Aorta (tissue), 5 donors: ENCODE measurements at places on chromosomes 2 and 18. TPM values are rescaled to one million over a fixed set of nuclear protein-coding genes. Genes with fewer than 3 reads are reported as not detected.
A peak's percentile ranks its signal among the peaks of the same experiment; 100 is the strongest.

DNA sequence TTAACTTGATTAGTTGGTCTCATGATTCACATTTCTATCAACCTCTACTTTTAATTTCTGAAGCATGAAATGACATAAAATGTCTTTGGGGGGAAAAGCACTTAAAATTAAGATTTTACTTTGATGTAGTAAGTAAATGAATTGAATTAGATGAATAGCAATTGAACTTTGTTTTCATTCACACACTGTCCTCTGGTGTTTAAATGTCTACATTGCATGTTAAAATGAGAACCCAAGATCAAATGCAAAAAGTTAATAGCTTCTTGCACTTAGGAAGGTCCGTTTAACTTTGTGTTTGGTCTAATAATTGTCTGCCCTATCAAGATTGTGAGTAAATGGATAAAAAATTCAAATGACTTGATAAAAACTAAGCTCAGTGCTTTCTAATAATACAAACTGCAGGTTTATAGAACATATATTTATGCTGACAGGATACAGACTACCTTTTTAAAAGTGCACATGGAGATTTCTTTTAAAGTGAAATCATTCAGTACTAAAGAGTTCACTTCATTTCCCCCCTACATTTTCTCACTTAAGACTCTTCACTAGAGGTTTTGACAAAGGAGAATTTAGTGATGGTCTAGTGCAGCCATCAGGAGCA is 156.2 kb upstream of the NABP1 start:
- no peak for DNase-seq

The HTR2B gene
- 2.8 TPM for polyA plus RNA-seq

- no peak for DNase-seq
Measured at GRCh38 chr2:98453083-98453482, 8.4 kb downstream of the INPP4A start.

GRCh38 chr2:151757861-151758260 is 23.6 kb upstream of the NEB start:
- DNase-seq = no peak

- no peak for DNase-seq
Measured at GRCh38 chr18:79905993-79906392, 45.5 kb downstream of the SLC66A2 start.

DNA sequence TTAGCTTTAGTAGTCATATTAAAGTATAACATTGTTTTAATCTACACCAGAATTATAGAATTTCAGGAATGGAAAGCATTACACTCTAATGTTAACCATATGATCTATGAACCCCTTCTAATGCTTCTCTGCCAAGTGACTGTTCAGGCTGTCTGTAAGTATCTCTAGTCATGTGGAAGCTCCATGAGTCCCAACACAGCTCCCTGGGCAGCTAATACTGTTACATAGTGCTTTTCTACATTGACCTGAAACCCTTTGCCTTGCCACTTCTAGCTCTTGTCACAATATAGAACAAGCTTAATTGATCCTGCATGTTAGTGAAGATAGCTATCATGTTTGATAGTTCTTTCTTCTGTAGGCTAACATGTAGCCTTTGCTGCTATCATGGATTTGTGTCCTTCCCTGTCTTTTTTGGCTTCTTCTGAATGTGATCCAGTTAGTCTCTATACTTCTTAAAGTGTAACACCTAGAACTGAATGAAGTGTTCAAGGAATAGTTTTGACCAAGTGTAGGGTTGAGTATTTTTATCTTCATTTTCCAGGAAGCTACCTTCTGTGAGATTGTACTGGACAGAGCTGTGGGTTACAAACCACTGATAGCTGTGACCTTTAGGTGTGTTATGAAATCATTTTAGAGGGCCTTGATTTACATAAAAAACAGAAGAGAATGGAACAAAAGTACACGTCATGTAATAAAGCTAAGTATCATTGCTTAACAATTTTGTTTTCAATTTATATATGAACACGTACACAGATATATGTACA is 23.7 kb downstream of the BABAM2 start:
- DNase-seq = no peak

The PRKAG3 gene
- polyA plus RNA-seq = 0.20 TPM

The SPR gene
- polyA plus RNA-seq = 33.1 TPM

The CNNM4 gene
- polyA plus RNA-seq = 4.2 TPM

DNA sequence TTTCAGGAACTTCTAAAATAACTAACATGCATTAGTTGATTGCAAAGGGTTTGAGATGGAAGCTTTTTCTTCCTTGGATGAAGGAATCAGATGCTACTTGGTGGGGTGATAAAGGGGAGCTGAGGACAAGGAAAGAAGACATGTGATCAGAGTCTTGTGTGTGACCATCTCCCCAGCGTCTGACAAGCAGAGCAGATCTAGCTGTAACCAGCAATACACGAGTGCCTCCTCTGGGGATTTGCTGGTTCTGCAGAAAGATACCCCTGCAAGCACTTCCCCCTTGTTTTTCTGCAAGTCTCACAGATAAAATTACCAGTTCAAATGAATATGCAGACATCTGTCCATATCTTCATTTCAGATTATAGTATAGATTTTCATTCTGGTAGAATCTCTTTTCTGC is 2.7 kb downstream of the CDH7 start:
- DNase-seq = no peak

The PGAP1 gene
- 2.4 TPM for polyA plus RNA-seq

The ALKAL2 gene
- 5.6 TPM for polyA plus RNA-seq

DNA sequence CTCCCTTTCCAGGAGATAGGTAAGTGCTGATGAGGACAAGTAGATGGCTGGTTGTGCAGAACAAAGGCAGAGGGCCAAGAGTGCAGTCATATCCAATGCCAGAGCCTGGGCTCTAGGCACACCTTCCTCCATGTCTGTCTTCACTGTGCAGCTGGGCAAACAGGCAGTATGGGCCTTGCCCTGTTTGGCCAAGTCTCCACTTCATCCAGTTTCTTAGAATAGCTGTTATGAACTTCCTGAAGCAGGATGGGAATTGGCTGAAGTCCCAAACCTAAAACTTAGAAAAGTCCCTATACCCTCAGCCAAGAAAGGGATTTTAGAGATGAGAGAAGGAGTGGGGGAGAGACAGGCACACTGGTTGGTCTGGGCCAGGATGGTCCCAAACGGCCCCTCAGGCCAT is 37.5 kb upstream of the CYP26B1 start:
- DNase-seq = no peak

The C2orf80 gene
- polyA plus RNA-seq = not detected

The CPO gene
- 0.69 TPM for polyA plus RNA-seq

The SLC5A7 gene
- not detected for polyA plus RNA-seq

The GALR1 gene
- not detected for polyA plus RNA-seq

The SERPINB12 gene
- not detected for polyA plus RNA-seq

GRCh38 chr2:36710858-36711515 is 14.5 kb downstream of the VIT start:
- no peak for DNase-seq

The TDRD15 gene
- not detected for polyA plus RNA-seq

GRCh38 chr18:13441736-13442135 is 223.2 kb downstream of the LDLRAD4 start:
- no peak for DNase-seq

DNA sequence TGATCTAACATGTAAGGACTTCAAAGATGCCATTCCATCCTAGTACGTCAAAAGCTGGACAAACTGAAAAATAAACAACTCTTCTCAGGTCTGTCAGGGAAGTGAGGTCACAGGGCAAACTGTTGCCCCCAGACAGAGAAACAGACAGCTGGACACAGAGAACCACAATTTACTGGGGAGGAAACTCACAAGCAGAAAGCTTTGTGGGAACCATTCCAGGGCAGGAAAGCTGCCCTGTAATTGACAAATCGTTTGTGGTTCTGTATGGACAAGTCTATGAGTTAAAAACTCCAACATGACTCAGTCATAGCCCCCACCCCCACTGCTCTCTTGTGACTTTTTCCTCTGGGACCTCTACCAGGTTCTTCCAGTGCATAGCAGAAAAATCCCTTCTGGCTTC is 28.4 kb downstream of the MCEE start:
- DNase-seq = no peak

The LRATD1 gene
- 3.4 TPM for polyA plus RNA-seq

GRCh38 chr18:26863122-26863879 is 2.2 kb downstream of the AQP4 start:
- peak; percentile 76 for DNase-seq

DNA sequence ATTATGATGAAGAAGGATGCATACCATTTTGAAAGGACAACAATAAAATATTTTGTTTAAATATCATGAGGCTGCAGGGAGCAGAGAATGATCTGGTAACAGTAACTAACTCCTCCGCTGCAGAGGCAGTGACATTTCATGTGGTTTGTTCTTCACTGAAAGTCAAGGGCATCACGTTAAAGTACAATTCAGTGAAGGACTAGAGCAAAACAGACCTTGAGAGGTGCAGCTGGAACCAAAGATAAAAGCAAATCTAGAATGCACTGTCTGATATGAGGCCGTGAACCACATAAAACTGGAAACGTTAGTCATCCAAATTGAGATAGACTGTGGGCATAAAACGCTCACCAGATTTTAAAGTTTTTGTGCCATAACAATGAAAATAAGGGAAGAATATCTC is 522.9 kb upstream of the TNP1 start:
- DNase-seq = no peak

DNA sequence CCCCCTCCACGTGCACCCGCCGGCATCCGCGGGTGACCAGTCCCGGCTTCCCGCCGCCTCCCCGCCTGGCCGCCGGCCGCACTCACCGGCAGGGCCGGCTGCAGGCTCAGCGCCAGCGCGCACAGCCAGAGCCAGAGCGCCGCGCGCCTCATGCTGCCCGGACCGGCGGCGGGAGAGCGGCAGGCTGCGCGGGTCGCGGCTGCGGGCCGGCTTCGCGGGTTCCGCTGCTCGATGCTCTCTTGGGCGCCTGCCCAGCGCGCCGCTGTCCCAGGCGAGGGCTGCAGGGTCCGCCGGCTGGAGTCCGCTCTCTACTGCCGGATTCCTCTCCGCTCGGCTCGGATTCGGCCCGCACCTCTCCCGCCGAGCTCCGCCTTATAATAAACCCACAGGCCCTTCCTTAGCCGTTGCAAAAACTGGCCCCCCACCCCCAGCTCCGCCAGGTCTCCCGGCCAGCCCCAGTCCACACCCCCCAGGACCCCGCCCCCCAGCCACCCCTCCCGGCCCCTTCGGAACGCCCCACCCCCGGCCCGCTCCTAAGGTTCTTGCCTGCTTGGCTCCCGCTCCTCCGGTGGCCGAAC is at the start of gene SDC1:
TSS of gene SDC1 (minus strand) at position 415 of the 578 bp plus-strand sequence. CDS start at position 152, 263 bp downstream.
- peak; percentile 61 for DNase-seq

The ABCB11 gene
- polyA plus RNA-seq = 0.03 TPM

The GPBAR1 gene
- polyA plus RNA-seq = 3.1 TPM

DNA sequence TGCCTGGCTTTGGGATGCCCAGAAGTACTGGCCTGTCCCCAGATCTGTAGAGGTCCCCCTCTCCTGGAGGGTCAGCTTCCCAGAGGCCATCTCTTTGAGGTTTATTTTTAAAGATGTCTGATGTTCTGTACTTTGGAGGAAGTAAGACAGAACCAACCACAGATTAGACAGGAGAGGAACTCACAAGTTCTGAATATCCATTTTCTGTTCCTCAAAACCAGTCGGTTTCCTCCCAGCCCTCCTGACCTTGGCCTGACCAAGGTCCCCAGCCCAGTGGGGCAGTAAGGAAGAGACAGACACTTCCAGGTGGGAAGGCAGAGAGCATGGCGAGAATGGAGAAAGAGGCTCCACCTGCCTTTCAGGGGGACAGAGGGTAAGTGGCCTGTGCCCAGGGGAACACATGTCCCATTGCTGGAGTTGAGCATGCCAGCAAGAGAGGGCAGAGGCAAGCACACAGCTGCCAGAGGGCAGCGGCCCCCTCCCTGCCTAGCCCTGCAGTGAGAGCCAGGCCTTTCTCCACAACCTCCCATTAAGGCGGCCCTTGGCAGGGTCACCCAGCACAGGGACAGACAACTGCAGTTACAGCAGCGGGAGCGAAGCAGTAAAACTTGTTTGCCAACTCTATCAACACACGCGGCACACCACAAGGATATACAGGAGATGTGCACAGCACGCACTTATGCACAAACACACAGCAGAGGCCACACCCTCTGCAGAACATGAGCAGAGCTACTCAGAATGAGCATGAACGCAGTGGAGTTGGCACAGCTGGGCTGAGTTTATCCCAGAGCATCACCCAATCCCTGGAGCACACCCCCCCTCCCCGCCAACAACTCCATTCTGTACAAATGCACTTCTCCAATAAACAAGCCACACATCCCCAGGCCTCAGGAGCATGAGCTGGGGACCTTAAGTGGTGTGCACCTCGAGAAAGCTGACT is 18.5 kb upstream of the SEMA4C start:
- no peak for DNase-seq

- DNase-seq = no peak
Measured at GRCh38 chr2:1748741-1749488, 4.6 kb upstream of the PXDN start.

- DNase-seq = no peak
Measured at GRCh38 chr2:198756166-198756565, 701.6 kb downstream of the SATB2 start.

The PROKR1 gene
- polyA plus RNA-seq = not detected

GRCh38 chr2:3334392-3335345 is 42.9 kb downstream of the EIPR1 start:
- no peak for DNase-seq

The GEN1 gene
- 1.5 TPM for polyA plus RNA-seq

DNA sequence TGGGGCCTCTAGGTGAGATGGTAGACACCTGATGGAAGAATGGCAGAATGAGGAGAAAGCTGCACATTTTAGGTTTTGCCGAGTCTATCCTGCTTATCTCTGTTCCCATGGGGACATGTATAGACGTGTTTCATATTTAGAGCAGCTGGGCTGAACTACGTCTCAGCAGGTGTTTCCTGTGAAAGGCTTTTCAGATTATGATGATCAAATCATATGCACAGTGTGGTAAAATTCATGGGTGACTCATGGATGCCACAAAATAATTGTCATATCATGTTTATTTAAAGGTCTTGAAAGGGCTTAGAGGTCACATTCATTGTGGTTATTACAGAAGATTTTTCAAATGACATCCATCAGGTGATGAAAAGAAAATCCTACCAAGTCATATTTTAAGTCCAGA is 90.5 kb downstream of the ICOS start:
- DNase-seq = no peak

DNA sequence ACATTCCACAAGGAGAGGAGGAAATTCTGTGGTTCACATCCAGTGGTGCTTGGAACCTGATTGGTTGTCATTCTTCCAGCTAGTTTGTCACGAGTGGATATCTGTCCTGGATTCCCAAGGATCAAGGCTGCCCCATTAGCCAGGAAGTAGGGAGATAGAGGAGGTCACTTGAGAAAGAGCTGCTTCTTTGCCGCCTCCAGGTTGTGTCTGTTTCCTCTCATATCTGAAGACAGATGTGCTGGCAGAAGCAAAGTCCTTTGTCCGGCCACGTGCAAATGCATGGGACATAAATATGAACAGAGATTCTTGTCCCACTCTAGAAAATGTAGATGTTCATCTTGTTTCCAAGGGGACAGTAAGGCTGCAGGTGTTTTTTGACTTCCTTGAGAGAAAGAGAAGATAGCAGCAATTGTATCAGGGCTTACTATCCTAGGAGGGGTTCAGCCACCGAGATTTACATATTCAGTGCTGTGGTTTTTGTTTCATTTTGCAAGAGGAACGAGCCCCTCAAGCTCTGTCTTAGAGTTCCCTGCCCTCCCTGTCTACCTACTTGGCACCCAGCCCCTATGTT is 174.4 kb downstream of the RPIA start:
- DNase-seq = no peak

- DNase-seq = no peak
Measured at GRCh38 chr2:137677466-137677865, 286.8 kb upstream of the HNMT start.

GRCh38 chr18:45619062-45619825 is 4.0 kb downstream of the SLC14A2 start:
- DNase-seq = no peak

- DNase-seq = no peak
Measured at GRCh38 chr2:78541088-78541450, 484.4 kb upstream of the REG3G start.

GRCh38 chr2:162677476-162677875 is 161.1 kb downstream of the KCNH7 start:
- DNase-seq = no peak

The TRIM54 gene
- 1.4 TPM for polyA plus RNA-seq

The EGR4 gene
- not detected for polyA plus RNA-seq
